ENCODE measurements at places on chromosomes 7 and 10.

- DNase-seq: no peak
Measured at GRCh38 chr10:93992400-93993030, 1.2 kb upstream of the PLCE1 start.

DNA sequence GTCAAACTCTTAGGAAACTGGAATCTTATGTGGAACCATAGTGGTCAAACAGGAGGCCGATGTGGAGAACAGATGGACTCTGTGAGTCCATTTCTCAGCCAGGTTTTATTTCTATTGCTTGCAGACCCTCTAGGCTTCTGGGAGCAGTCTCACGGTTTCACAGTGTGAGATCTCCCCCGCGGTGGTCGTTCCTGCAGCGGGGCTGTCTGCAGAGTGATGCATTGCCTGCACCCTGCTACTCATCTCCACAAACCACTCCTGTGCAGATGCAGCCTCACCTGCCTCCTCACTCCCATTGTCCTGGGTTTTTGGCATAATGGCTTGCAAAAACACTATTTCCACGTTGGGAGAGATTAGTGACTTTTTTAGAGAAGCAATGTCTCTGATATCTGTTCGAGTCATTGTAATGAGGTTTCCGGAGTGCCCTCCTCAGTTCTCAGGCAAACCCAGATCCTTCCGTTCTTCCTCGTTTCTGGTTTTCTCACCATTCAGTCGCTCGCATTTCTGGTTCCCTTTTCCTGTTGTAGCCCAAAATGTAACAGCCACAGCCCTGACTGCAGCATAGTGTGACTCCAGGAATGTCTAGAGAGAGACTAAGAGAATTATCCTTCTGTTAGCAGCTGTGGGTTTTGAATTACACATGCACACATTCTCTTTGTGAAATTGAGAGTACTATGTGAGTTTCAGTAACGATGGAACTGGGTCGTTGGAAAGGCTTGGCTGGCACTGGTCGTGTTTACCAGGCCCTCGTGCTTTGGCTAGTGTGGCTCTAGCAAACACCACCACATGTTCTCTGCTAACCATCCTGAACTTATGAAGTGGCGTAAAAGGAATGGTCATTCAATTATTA is 30.2 kb downstream of the ACADSB start:
- no peak for DNase-seq

DNA sequence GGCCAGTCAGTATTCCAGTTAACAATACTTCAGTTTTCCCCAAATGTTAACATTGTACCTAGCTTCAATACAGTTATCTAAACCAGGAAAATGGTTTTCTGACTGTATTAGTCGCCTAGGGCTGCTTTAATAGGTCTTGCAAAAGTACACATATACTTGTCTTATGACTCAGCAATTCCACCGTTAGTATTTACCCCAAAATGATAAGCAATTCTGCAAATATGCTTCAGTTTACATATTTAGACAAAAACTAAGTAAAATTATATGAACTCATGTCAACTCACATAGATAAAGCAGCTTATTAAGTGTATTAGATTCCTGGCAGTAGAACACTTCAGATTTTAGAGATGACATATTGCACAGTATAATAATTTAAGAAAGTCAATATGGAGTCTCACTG is 363.3 kb downstream of the ARL4A start:
- DNase-seq: no peak

DNA sequence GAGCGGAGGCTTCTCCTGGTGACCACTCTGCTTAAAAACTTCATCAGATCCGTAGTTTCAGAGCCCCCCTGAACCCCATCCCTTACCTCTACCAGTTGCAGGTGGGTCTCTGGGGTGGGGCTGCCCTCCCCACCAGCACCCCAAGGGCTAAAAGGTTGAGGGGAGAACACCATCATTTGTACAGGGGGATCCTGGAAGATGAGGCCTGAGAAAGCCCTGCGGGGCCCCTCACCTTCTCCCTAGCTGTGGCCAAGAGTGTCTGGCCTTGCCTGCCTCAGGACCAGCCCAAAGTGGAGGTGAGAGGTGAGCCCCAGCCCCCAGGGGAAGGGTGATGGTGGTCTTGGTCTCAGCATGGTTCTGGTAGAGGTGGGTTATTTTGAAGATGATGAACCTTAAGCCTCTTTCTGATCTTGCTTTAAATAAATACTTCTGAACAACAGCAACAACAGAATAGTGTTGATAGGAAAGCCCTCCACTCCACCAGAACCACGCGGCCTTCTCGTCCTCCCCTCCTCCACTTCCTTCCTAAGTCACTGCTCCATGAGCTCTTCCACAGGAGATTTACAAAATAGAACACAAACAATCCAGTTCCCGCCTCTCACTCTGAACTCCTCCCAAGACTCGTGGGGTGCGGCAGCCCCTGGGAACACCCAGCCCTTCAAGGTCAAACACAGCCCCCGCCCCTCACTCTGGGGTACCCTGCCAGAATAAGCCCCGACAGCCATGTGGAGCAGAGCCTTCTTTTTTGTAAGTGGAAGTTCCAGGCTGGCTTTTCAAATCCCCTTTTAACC is 169.1 kb downstream of the EGFR start:
- DNase-seq: no peak

- DNase-seq: no peak
Measured at GRCh38 chr10:19826712-19827111, 10.5 kb downstream of the PLXDC2 start.

Measured in stimulated activated CD8-positive, alpha-beta memory T cell treated with anti-CD3 and anti-CD28 coated beads, Interleukin-15, amount 100 ng/mL, for 1 hour (primary cell).